Chondrocyte (in vitro differentiated cells): ENCODE measurements at places on chromosomes 11 and 22.

DNA sequence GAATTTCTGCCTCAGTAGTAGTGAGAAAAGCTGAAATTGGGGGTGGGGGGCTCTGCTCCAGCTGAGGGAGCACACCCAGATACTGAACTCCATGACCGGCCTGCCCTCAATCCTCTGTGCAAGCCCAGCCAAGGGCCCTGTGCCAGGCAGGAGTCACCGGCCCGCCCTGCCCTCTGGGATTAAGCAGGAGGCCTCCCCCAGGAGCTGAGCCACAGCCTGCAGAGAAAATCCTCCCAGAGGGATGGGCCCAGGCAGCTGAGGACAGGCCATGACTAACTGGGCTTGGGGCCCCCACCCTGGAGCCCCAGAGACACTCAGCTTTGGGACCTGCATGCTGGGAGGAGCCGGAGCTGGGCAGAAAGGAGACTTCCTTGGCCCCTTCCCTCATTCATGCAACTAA lies 48.8 kb downstream of the MN1 start:
- no peak for DNase-seq

DNA sequence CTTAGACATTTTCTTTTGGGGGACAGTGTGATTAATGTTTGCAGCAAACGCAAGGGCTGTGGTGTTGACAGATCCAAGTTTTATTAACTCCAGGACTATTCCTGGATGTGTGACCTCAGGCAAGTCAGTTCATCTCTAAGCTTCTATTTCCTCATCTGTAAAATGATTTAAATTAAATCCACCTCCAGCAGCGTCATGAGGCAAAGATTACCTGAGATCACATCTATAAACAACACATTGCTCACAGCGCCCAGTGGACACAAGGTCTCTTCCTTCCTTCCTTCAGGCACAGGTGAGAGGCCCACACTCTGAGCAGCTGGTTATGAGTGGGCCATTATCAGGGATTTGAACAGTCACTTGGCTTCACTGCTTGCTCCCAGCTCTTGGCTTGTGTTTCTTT lies 111.2 kb upstream of the RASSF10 start:
- DNase-seq: no peak

DNA sequence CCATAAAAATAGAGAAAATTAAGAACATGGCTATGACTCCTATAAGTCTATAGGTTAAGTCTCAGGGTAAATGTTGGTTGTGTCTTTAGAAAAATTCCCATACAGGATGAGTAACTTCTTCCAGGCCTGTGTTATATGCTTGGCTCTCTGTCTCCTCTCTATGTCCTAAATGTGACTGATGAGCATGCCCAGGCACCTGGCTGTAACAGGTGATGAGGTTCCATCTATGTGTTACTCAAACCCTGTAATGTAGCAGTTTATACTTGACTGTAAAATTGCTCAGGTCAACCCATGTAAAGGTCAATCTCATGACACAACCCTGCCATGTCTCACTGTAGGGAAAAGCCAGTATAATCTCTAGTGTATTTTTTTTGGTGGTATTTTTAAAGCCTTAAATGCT lies 69.5 kb downstream of the PARVA start:
- no peak for DNase-seq

DNA sequence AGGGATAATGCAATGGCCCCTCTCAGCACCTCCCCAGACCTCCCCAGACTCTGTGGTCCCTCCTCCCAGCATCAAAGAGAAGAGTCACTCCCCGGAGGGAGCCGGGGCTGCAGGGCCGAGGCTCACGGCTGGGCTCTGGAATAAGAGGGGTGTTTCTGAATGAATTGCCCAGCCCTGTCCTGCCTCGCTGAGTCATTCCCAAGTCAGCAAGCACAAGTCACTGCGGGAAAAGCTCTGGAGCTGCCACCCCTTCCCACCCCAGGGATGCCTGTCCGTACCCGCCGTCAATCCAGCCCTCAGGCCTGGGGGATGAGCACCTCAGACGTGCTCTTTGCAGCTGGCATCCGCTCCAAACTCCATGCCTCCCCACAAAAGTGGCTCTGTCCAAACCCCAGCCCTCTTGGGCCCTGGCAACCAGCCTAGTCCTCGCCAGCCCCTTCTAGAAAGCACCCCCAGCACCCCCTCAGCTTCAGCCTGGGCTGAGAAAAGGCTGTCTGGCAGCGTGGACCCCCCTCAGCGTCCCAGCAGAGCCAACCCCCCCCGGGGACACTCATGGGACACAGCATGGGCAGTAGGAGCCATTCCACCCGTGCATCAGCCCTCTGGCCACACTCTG lies 22.7 kb downstream of the CELSR1 start:
- no peak for DNase-seq

DNA sequence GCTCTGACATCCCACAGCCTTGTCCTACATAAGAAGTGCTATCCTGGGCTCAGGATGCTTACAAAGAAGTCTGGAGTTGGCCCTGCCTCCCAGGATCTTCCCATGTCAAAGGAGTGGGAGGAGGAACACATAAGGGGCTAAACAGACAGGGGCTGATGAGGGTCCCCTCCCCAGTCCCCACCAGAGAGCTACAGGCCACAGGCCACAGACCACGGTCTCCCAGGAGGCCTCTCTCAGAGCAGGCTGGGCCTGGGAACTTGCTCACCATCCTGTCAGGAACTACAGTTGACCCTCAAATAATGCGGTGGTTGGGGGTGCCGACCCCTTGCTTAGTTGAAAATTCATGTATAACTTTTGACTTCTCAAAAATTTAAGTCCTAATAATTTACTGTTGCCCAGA lies 315.5 kb downstream of the NTM start:
- no peak for DNase-seq

DNA sequence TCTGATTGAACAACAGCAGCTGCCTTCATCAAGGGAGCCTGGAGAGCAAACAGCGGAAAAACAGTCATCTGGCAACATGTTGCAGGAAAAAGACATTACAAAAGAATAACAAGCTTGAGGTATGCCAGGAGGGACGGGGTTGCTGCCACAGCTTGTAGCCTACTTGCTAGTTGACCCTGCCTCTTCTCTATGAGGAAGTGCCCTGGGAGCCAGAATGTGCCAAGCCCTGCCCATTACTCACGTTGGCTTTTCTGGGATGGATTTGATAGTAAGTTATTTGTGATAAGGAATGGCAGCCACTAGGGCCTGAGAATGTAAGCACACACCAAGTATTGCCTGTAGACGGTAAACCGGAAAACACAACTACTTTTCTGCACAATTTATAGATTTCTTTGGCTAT lies 113.5 kb upstream of the KIRREL3 start:
- DNase-seq: no peak

GRCh38 chr11:16841984-16842383 lies 103.5 kb downstream of the C11orf58 start:
- DNase-seq: no peak

GRCh38 chr22:42190274-42190673 lies 59.7 kb upstream of the CYP2D6 start:
- no peak for DNase-seq

GRCh38 chr11:2663506-2663905 lies 36.3 kb downstream of the KCNQ1OT1 start:
- DNase-seq: peak; percentile 41

GRCh38 chr11:110524238-110524637 lies 94.5 kb downstream of the FDX1 start:
- DNase-seq: no peak

DNA sequence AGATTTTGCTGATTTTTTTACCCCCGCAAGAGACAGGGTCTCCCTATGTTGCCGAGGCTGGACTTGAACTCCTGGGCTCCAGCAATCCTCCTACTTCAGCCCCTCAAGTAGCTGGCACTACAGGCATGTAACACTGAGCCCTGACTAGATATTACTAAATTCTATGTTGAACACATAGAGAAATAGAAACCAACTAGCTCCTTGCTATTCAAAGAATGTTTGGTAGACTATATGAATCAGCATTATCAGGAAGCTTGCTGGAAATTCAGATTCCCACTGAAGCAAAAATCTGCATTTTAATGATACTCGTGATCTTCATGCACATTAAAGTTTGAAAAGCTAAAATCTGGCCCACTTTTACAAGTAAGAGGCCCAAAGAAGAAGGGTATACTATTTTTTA lies 11.9 kb downstream of the TMEM41B start:
- DNase-seq: no peak

DNA sequence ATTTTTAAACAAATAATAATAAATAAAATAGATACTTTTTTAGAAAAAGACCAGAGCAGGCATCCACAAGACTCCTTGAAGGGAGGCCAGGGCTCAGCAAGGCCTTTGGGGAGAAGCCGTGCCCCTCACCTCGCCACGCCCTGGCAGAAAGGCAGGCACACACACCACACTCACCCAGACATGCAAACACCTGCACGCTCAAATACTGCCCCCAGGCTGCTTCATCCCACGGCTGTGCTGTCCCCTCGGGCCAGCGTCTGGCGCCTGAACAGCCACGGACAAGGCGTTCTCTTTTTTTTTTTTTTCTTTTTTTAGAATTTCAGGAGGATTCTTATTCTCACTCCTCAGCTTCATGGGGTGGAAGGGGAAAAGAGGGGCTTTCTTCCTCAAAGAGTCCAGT lies 1.5 kb downstream of the FADS3 start:
- no peak for DNase-seq

- DNase-seq: no peak
Measured at GRCh38 chr11:120270386-120270785, 30.4 kb downstream of the POU2F3 start.
